Activated CD4-positive, alpha-beta T cell treated with anti-CD3 and anti-CD28 coated beads for 36 hours (primary cell): ENCODE measurements at places on chromosomes 5 and 9. TPM values are rescaled to one million over a fixed set of nuclear protein-coding genes. Genes with fewer than 3 reads are reported as not detected.
A peak's percentile ranks its signal among the peaks of the same experiment; 100 is the strongest.

Gene TMEM215
- total RNA-seq: not detected

Gene CERCAM
- total RNA-seq: 0.75 TPM

Gene CNTLN
- 1.1 TPM for total RNA-seq

Gene SLC1A1
- 0.23 TPM for total RNA-seq

Gene CDH9
- total RNA-seq: not detected

Gene N4BP3
- 3.3 TPM for total RNA-seq

Gene SLCO4C1
- 0.28 TPM for total RNA-seq

Gene DNM1
- 0.50 TPM for total RNA-seq

Gene GPR21
- total RNA-seq: 0.78 TPM

DNA sequence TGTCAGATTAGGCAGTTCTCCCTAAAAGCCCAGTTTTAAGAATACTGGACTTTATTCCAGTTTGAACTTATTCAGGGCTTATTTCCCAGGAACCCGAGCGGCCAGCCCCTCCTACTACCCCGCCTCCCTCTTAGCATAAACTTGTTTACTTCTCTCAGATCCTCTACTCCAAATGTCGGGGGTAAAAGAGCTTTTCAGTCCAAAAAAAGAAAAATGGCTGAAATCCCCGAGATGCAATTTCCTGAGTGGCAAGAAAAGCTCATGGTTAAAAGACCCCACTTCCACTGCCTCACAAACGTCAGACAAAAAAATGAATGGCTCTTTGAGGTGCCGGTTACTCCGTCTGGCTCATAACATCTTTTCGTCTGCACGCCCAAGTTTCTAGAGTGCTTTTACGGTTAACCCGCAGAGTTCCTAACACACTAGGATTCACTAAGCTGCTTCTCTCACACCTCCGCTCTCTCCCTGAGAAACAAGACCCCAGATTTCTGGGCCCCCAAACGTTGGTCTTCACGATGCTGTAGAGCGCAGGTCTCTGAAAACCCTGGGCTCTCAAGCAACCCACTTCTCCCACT, 402 bp downstream of the BRD8 start:
- no peaks in the 10 kb centered on the region for H3K27me3 ChIP-seq
- H3K4me1 ChIP-seq: peaks cover 16% of the 10 kb centered on the region
- DNase-seq: peak; percentile 57
- peaks cover 40% of the 10 kb centered on the region for H3K36me3 ChIP-seq
- no peak overlapping the region for H3K4me3 ChIP-seq

- H3K36me3 ChIP-seq: no peaks in the 10 kb centered on the region
- H3K27me3 ChIP-seq: peaks cover 17% of the 10 kb centered on the region
- no peak overlapping the region for H3K4me3 ChIP-seq
- DNase-seq: no peak
These were observed 278.0 kb downstream of the ADAMTS6 start for GRCh38 chr5:65203746-65204145.

GRCh38 chr9:136119061-136119882, 597 bp upstream of the TMEM250 start:
- peaks cover 14% of the 10 kb centered on the region for H3K4me1 ChIP-seq
- H3K4me3 ChIP-seq: peak overlapping the region; percentile 73
- no peaks in the 10 kb centered on the region for H3K27me3 ChIP-seq
- DNase-seq: no peak
- peak overlapping the region; percentile 74 for H3K27ac ChIP-seq

DNA sequence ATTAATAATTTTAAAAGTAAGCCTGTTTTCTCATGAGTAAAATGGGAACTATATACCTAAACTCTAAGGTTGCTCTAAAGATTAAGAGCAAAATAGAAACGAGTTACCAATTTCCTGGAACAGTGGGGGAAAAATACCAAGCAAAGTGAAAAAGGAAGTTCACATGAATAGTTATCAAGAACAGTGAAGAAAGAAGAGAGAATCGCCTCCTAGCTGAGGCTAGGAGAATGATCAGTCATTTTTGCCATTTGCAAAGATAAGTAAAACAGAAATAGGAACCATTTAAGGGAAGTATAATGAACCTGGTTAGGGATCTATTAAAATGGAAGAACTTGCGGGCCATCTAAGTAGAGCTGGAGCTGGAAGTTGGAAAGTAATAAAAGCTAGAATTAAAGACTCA, 50.7 kb downstream of the P4HA2 start:
- H3K27ac ChIP-seq: peak overlapping the region; percentile 66
- peaks cover 34% of the 10 kb centered on the region for H3K4me1 ChIP-seq
- H3K27me3 ChIP-seq: no peaks in the 10 kb centered on the region
- H3K36me3 ChIP-seq: no peaks in the 10 kb centered on the region

GRCh38 chr5:1553539-1554409, 30.0 kb upstream of the LPCAT1 start:
- H3K4me3 ChIP-seq: no peak overlapping the region
- no peaks in the 10 kb centered on the region for H3K4me1 ChIP-seq
- DNase-seq: no peak
- H3K27me3 ChIP-seq: no peaks in the 10 kb centered on the region
- no peak overlapping the region for H3K27ac ChIP-seq

DNA sequence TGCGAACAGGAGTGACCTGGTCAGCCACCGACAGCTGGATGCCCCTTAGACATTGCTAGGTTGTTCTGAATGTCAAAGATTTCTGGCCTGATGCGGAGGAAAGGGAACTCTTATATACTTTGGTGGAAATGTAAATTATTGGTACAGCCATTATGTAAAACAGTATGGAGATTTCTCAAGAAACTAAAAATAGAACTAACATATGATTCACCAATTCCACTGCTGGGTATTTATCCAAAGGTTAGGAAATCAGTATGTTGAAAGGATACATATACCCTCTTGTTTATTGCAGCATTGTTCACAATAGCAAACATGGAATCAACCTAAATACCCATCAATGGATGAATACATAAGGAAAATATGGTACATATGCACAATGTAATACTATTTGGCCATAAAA, 31.8 kb downstream of the DMRT3 start:
- no peak overlapping the region for H3K4me3 ChIP-seq
- no peak for DNase-seq
- no peak overlapping the region for H3K27ac ChIP-seq
- peaks cover 2% of the 10 kb centered on the region for H3K4me1 ChIP-seq
- no peaks in the 10 kb centered on the region for H3K36me3 ChIP-seq

DNA sequence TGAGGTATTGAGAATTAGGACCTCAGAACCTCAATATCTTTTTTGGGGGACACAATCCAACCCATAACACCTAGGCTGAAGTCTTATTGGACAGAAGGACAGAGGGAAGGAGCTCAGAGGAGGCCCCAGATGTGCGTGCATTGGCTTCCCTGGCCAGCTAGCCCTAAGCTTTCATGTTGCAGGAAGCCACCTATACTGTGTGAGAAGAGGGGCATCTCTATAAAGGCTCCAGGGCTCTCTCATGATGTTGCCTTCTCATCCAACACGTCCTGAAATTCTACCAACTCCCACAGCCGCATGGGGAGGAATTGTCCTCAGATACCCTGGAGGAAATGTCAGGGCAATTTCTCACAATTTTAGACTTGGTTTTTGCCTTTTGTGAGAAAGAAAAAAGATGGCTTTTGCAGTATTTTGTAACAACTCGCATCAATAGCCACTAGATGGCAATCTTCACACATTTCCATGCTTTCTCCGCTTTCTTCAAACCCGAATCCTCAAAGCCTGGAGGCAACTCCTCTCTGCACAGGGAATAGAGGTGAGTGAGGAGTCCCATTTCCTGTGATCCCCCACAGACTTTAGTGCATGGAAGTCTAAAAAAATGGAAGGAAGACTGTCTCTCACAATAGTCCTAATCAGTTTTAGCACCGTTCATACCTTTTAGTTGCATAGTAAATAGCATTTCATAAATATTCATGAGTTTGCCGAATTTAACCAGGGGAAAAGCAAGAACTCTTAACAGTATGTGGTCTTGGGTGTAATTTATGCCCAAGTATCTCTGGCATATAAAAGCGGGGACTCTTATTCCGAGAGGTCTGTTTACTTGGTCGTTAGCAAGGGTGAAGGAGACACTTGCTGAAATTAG, 7.4 kb upstream of the PPP3R2 start:
- H3K27me3 ChIP-seq: peaks cover 7% of the 10 kb centered on the region
- no peak for DNase-seq
- no peak overlapping the region for H3K27ac ChIP-seq
- no peaks in the 10 kb centered on the region for H3K36me3 ChIP-seq
- no peak overlapping the region for H3K4me3 ChIP-seq

- H3K4me3 ChIP-seq: no peak overlapping the region
- H3K27ac ChIP-seq: no peak overlapping the region
- H3K36me3 ChIP-seq: no peaks in the 10 kb centered on the region
These were observed 67.7 kb downstream of the NDFIP1 start for GRCh38 chr5:142176255-142176654.

- peaks cover 24% of the 10 kb centered on the region for H3K27me3 ChIP-seq
- no peak overlapping the region for H3K27ac ChIP-seq
- H3K36me3 ChIP-seq: no peaks in the 10 kb centered on the region
- H3K4me1 ChIP-seq: no peaks in the 10 kb centered on the region
- DNase-seq: no peak
These were observed 48.9 kb downstream of the NRG2 start for GRCh38 chr5:139994234-139994633.

GRCh38 chr9:79658926-79659325, 87.2 kb downstream of the TLE4 start:
- peaks cover 33% of the 10 kb centered on the region for H3K4me1 ChIP-seq
- H3K27me3 ChIP-seq: no peaks in the 10 kb centered on the region
- peaks cover 17% of the 10 kb centered on the region for H3K36me3 ChIP-seq
- H3K27ac ChIP-seq: no peak overlapping the region
- no peak overlapping the region for H3K4me3 ChIP-seq
- peak; percentile 36 for DNase-seq

DNA sequence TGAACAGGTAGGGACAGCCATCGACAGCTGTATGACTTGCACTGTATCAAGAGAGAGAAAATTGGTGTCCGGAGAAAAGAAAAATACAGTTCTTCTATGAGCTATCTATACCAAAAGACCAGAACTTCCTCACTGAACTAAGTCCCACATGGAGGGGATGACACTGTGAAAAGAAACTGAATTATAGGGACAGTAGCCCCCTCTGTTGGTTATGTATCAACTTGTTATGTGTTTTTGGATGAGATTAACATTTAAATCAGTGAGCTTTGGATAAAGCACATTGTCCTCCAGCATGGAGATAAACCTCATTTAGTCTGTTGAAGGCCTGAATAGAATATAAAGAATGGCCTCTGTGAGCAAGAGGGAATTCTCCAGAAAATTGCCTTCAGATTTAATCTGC, 176.6 kb upstream of the SH3GL2 start:
- no peak for DNase-seq
- no peaks in the 10 kb centered on the region for H3K27me3 ChIP-seq
- H3K4me3 ChIP-seq: no peak overlapping the region
- no peaks in the 10 kb centered on the region for H3K36me3 ChIP-seq

GRCh38 chr9:75531588-75531987, 358.9 kb upstream of the PCSK5 start:
- no peaks in the 10 kb centered on the region for H3K27me3 ChIP-seq
- no peak for DNase-seq
- no peak overlapping the region for H3K4me3 ChIP-seq

DNA sequence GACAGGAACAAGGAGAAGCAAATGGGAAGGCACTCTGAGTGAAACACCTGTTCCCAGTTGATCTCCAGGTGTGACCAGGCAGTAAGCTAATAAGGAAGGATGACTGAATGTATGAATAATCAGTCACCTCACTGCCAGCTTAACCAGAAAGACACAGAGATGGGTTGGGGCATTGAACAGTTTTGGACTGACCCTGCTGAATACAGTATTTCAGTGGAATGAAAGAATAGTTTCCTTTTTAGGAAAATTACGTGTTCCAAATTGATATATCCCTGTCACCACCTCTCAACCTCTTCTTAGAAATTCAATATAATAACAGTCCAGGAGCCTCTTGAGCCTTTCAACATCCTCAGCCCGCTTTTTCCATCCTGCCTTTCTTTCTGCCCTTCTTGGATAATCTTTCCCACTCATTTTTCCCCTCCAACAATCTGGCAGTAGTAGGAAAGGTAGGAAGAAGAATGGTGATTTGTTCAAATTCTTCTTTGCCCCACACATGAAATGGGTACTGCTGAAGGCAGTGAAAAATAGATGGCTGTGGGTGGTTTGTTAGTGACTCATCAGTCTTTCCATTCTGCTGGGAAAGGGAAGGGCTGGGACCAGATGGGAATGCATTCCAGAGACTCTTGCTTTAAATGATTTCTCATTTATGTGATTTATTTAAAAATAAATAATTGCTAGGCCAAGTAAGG, 117.9 kb downstream of the ZSWIM6 start:
- peaks cover 19% of the 10 kb centered on the region for H3K36me3 ChIP-seq
- no peak for DNase-seq
- no peaks in the 10 kb centered on the region for H3K27me3 ChIP-seq
- no peak overlapping the region for H3K4me3 ChIP-seq
- H3K27ac ChIP-seq: no peak overlapping the region

DNA sequence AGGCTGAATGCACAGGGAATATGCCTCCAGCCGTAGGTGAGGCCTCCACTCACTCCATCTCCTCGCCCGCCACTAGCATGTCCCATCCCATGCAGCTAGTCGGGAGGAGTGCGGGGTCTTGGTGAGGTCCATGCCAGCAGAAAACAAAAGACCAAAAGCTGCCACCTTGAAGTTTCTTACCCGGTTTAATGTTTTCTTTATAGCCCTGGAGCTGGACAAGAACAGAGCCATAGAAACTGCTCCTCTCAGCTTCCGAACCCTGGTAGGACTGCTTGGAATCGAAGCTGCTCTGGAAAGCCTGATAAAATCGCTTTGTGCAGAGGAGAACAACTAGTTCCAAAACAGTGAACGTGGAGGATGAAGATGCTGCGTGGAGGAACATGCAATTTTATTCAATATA, 57.1 kb downstream of the IPPK start:
- H3K4me3 ChIP-seq: no peak overlapping the region
- DNase-seq: no peak
- H3K27me3 ChIP-seq: no peaks in the 10 kb centered on the region
- H3K4me1 ChIP-seq: no peaks in the 10 kb centered on the region
- peaks cover 25% of the 10 kb centered on the region for H3K36me3 ChIP-seq

DNA sequence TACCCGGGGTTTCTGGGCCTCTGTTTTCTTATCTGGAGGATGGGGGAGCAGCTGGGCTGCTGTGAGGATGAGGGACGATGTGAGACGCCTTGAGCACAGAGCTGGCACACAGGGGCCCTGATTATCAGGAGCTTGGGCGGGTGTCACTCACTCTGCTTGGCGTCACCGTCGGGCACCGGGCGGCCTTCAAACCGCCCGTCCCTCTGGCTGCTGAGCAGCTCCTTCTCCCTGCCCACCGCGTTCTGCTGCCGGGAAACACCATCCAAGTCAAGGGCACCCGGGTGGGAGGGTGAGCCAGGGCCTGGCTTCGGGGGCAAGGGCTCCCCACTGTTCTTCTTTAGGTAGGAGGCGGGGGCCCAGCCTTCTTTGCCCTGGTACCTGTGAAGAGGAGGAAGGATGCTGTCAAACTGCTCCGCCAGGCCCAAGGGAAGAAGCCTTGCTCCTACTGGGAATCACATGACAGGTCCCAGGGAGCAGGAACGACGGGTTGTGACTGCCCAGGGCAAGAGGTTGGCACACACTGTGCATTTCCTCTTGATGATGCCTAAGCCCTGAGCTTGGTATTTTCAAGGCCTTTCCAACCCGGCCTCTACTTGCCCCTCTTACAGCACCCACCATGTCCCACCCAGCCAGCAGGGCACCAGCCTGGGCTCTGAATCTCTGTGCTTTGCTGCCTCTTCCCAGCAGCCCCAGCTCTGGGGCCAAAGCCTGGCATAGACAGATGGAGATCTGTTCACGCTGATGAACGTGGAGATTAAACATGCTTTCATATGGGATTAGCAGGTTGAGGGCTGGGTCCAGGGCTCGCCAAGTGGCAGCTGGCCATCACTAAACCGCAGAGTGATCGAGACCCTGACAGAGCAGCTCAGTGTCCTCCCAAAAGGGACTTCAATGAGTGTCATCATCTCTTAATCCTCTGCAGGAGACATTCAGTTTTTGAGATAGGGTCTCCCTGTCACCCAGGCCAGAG, 66.9 kb upstream of the UBTD2 start:
- no peaks in the 10 kb centered on the region for H3K36me3 ChIP-seq
- no peaks in the 10 kb centered on the region for H3K27me3 ChIP-seq
- no peak overlapping the region for H3K4me3 ChIP-seq
- no peak for DNase-seq
